ENCODE measurements at places on chromosomes 5 and 9.

DNA sequence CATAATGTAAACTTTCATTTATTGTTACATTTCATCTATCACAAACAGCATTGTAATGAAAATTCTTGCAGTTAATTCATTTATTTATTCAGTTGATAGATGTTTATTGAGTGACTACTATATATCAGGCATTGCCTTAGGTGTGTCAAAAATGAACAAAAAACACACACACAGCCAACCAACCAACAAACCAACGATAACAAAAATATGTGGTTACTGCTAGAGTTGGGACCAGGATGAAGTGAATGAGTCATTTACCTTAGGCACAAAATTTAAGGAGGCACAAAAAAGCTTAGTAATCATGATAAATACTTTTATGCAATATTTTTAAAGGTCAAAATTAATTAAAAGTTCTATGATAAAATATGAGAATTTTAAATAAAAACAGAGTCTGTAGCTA lies 223.4 kb downstream of the CSNK1G3 start:
- DNase-seq: no peak
- H3K4me1 ChIP-seq: no peaks in the 10 kb centered on the region
- no peaks in the 10 kb centered on the region for H3K27me3 ChIP-seq
- no peak overlapping the region for H3K27ac ChIP-seq
- H3K36me3 ChIP-seq: no peaks in the 10 kb centered on the region

GRCh38 chr5:170289764-170290163 lies 7.8 kb downstream of the LCP2 start:
- H3K4me1 ChIP-seq: peaks cover 100% of the 10 kb centered on the region
- no peak for DNase-seq
- peak overlapping the region; percentile 96 for H3K4me3 ChIP-seq

DNA sequence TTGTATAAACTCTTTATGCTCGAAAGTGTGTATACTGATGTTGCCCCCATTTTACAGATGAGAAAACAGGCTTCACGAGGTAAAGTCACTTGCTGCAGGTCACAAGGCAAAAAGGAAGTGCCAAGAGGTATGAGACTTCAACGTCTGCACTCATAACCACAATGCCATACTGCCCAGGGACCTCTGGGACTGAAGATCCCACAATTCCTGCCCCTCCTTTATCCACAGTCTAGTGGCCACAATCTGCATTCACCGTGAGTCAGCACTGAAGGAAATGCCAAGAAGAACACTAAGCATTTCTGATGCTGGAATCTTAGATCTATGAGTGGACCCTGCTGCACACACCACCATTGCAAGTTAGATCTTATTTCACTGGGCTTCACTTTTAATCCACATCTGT lies 37.3 kb downstream of the MED27 start:
- DNase-seq: no peak
- no peak overlapping the region for H3K27ac ChIP-seq
- H3K4me1 ChIP-seq: peaks cover 38% of the 10 kb centered on the region
- H3K36me3 ChIP-seq: peaks cover 1% of the 10 kb centered on the region
- no peaks in the 10 kb centered on the region for H3K27me3 ChIP-seq

DNA sequence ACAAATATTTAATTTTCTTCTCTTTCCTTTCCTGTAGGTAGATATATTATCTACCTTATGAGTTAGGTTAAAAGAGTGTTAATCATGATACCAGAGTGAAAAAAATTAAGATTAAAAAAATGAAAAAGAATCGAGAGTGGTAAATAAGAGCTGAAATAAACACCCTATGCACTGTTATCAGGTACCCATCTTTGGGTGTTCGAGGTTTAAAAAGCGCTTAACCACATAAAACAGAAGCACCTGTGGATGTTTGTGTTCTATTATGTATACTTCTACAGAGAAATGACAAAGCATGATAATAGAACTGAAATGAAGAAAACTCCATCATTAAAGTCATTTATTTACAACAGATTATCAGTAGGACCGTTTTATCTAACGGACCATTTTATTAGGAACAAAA lies 25.7 kb upstream of the GCNT4 start:
- H3K4me1 ChIP-seq: no peaks in the 10 kb centered on the region
- no peaks in the 10 kb centered on the region for H3K27me3 ChIP-seq
- no peak for DNase-seq
- H3K27ac ChIP-seq: no peak overlapping the region

DNA sequence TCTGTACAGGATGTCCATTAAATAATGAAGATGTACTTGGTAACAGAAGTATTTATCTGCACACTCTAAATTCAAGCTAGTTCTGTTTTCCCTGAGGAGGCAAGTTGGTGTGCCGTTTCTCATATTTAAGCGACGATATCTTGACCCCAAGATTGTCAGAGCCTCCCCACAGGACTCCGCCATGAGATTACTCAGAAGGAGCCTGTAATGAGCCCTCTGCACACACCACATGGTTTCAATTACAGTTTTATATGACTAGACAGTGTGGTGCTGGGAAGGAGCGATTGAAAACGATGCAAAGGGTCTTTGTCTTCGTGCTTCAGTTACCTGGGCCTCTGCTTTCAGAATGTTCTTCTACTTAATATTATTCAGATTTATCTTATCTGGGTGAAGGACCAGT lies 840.4 kb upstream of the WWC1 start:
- no peaks in the 10 kb centered on the region for H3K36me3 ChIP-seq
- no peaks in the 10 kb centered on the region for H3K27me3 ChIP-seq
- no peak overlapping the region for H3K4me3 ChIP-seq

DNA sequence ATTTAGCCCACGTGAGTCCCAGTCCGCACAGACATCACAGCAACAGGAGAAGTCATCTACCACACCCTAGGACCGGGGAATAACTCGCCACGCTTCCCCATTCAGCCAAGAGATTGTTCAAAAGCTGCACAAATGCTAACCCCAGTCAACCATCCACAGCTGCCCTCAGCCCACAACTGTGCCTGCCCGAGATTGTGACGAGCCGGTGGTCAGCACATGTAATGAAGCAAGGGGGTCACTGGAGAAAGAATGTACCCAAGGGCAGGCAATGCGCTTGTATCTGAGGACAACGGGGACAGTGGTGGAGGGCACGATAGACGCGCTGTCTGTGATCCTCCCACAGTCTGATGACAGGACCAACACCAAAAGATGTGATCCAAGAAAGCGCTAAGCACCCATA lies 67.8 kb downstream of the COL23A1 start:
- no peaks in the 10 kb centered on the region for H3K27me3 ChIP-seq
- no peaks in the 10 kb centered on the region for H3K4me1 ChIP-seq
- H3K27ac ChIP-seq: no peak overlapping the region
- no peak overlapping the region for H3K4me3 ChIP-seq

DNA sequence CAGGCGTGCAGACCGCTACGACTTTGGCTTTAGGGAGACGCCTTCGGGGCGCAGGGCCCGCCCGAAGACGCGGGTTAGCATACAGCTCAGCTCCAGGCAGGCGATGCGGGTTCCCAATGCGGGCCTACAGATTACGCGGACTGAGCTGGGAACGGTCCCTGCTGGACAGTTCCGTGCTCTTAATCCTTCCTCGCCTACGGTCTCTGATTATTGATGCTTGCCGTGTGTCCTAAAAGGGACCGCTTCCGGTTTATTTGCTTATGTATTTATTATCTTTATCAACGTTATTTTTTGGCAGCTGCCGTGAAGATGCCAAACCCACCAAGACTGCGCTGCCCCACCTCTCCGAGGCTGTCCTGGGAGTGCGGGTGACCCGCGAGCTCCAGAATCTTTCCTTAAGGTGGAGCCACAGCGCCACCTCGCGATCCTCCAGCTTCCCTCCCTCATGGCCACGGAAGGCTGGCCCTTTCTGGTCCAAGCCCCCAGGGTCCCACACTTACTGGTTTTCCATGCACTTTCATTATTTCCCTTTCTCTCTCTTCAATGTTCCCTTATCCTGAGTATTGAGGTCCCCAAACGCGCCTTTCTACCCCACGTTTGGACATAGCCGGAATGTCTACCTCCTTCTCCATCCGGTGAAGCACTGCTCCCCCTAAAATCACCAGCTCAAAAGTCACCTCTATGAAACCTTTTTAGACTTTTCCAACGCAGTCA lies 7.0 kb upstream of the EBF1 start:
- H3K27ac ChIP-seq: no peak overlapping the region
- H3K36me3 ChIP-seq: peaks cover 8% of the 10 kb centered on the region
- peaks cover 94% of the 10 kb centered on the region for H3K27me3 ChIP-seq
- peak overlapping the region; percentile 69 for H3K4me3 ChIP-seq
- H3K4me1 ChIP-seq: peaks cover 21% of the 10 kb centered on the region

DNA sequence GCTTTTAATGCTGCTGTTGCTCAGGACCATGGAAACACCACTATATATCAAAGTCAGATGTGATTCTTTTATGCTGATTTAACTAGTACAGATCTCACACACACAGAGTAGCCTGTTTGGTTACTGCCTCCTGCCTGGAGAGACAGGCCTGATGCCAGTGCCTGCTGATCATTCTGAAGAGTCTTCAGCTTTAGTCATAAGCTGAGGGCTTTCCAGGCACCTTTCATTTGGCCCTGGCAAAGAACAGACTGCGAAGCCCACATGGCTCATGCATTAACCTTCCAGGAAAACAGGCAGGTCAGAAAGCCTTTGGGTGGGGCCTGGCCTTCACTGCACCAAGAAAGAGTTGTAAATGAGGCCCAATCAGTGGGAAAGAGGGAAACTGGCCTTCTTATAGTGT lies 144.7 kb downstream of the SAXO1 start:
- no peaks in the 10 kb centered on the region for H3K4me1 ChIP-seq
- no peak overlapping the region for H3K27ac ChIP-seq
- H3K4me3 ChIP-seq: no peak overlapping the region

GRCh38 chr9:34428325-34428958 lies 29.9 kb downstream of the FAM219A start:
- H3K27ac ChIP-seq: no peak overlapping the region
- H3K27me3 ChIP-seq: no peaks in the 10 kb centered on the region
- peaks cover 3% of the 10 kb centered on the region for H3K36me3 ChIP-seq

GRCh38 chr5:138654281-138654867 lies 79.2 kb upstream of the HSPA9 start:
- H3K4me3 ChIP-seq: peak overlapping the region; percentile 27
- peak; percentile 63 for DNase-seq
- H3K36me3 ChIP-seq: peaks cover 11% of the 10 kb centered on the region
- peaks cover 98% of the 10 kb centered on the region for H3K27me3 ChIP-seq
- H3K27ac ChIP-seq: peak overlapping the region; percentile 73

- no peaks in the 10 kb centered on the region for H3K4me1 ChIP-seq
- peaks cover 8% of the 10 kb centered on the region for H3K27me3 ChIP-seq
- H3K36me3 ChIP-seq: no peaks in the 10 kb centered on the region
- no peak overlapping the region for H3K4me3 ChIP-seq
- no peak overlapping the region for H3K27ac ChIP-seq
- DNase-seq: no peak
Observed at GRCh38 chr5:72921886-72922285, 34.0 kb upstream of the FCHO2 start.

DNA sequence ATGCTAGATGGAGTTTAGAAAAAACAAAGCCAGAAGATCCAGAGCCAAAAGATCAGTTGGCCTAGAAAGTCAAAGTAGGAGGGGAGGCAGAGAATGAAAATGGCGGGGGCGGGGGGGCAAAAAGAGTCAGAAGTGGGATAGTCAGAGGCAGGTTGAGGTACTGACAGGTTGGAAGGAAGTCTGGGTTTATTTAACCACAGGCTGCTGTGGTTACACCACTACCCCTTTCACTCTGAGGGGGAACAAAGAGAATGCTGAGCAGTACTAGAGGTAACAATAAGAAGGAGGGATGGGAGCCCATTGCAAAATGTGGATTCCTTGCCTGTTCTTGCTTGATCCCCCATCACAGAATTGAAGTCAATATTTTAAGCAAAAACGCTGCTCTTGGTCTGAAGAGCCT lies 111.8 kb downstream of the CAVIN4 start:
- H3K36me3 ChIP-seq: peaks cover 3% of the 10 kb centered on the region
- H3K27ac ChIP-seq: no peak overlapping the region
- peaks cover 28% of the 10 kb centered on the region for H3K27me3 ChIP-seq
- H3K4me1 ChIP-seq: peaks cover 8% of the 10 kb centered on the region
- no peak for DNase-seq

DNA sequence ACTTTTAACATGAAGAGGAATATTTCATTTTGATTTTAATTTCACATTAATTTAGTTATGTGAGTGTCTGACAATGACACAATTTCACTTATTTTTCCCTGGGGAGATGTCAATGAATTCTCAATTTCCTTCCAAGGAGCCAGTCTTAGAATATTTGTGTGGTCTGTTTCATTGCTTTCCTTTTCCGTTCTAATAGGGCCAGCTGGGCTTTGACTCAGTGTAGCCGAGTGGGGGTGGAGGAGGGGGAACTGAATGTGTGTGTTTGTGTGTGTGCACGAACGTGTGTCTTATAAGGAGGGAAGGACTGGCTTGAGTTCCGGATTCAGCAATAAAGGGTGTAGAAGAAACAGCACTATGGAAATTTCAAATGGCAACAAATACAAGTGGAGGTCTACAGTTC lies 100.0 kb downstream of the BASP1 start:
- H3K36me3 ChIP-seq: peaks cover 2% of the 10 kb centered on the region
- H3K4me3 ChIP-seq: no peak overlapping the region
- no peaks in the 10 kb centered on the region for H3K27me3 ChIP-seq
- no peaks in the 10 kb centered on the region for H3K4me1 ChIP-seq

DNA sequence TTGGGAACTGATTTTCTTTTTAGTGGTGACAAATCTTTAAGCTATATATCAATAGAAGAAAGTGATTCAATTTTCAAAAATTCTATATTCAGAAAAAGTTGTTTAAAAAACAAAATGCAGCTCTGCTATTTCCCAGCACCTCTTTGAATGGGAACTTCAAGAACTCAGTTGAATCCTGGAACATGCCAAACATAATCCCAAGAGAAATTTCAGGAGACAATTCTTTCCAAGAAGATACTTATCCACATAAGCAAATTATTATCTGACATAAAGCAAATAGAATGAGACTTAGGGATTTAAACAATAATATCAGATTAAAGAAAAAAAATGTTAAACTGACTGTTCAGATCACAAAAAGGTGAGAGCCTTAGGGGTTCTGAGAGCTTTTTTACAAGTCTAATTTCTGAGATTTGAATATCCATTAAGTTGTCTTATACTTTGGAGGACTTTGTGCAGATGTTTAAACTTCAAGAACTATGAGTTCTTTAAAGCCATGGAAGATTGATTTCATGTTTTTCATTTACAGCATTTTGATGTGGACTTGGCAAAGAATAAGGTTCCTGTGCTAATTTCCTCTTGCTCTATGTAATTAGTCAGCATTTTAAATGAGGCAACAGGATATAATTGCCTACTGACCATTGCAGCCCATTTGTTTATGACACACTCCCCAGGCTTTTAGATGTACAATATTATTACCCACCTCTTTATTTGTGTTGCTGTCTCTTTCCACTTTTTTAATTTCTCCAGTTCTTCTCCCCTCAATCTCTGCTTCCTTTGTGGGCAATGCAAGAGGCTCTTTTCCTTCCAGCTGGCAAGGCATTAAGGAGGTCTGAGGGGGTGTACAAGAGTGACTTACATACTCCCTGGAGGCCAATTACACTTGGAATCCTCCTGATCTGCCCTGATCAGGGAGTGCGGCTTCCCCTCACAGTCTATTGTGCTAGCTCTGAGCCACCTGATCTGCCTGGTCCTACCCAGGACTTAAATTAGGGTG lies 419.1 kb downstream of the NR2F1-AS1 start:
- H3K4me3 ChIP-seq: no peak overlapping the region
- no peaks in the 10 kb centered on the region for H3K27me3 ChIP-seq
- H3K27ac ChIP-seq: no peak overlapping the region

GRCh38 chr9:14395317-14396082 lies 81.6 kb upstream of the NFIB start:
- no peak overlapping the region for H3K4me3 ChIP-seq
- H3K27me3 ChIP-seq: no peaks in the 10 kb centered on the region
- no peaks in the 10 kb centered on the region for H3K4me1 ChIP-seq
- H3K36me3 ChIP-seq: no peaks in the 10 kb centered on the region

All from central memory CD8-positive, alpha-beta T cell (primary cell).